ENCODE measurements at places on chromosomes 13 and 19.

GRCh38 chr19:17860993-17861360 is 1.3 kb downstream of the RPL18A start:
- DNase-seq, result no peak

GRCh38 chr13:33767140-33767539 is 50.8 kb upstream of the RFC3 start:
- no peak for DNase-seq

- no peak for DNase-seq
Observed at GRCh38 chr13:40388617-40389016, 277.8 kb downstream of the FOXO1 start.

- DNase-seq, result no peak
Observed at GRCh38 chr13:37207691-37208451, 102.4 kb upstream of the CSNK1A1L start.

DNA sequence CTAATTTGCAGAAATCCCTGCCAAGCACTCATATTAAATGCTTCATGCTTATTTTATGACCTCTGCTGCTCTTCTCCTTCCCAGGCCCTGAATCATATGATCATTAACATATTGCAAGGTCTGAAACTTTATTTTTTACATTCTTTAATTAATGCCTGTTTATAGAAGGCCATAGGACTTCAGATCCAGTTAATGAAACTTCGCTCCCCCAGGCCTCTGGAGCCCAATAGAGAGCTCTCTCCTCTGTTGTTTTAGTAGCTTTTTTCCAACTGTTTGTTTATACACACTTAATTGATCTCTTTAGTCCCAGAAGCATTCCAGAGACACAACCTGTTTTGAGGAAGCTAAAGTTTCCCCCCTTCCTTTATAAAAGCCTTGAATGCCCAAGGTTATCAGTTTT is 68.3 kb downstream of the DACH1 start:
- DNase-seq, result no peak

- peak; percentile 57 for DNase-seq
Observed at GRCh38 chr13:25659091-25659795, 287.5 kb downstream of the ATP8A2 start.

DNA sequence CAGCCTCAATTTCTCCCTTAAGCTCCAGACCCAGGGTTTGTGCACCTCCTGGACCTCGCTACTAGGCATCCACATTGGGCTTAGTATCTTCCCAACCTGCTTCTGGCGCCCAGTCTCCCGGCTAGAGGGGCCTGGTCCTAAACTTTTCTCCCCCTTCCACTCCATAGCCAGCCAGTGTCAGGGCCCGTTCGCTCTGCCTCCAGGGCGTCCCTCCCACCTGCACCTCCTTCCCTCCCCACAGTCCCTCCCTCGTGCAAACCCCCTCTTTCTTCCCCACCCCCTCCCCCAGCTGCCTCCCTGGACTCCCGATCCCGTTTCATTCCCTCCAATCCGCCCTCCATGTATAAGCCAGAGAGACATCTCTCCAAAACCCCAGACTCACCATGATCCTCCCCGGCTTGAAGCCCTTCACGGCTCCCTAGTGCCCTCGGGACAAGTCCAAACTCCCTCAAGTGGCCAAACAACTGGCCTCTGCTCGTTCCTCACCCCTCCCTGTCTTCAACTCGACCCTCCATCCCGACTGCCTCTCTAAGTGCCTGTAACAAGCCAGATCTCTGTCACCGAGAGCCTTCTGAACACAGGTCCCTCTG is 997 bp upstream of the SAMD4B start:
- DNase-seq, result no peak

DNA sequence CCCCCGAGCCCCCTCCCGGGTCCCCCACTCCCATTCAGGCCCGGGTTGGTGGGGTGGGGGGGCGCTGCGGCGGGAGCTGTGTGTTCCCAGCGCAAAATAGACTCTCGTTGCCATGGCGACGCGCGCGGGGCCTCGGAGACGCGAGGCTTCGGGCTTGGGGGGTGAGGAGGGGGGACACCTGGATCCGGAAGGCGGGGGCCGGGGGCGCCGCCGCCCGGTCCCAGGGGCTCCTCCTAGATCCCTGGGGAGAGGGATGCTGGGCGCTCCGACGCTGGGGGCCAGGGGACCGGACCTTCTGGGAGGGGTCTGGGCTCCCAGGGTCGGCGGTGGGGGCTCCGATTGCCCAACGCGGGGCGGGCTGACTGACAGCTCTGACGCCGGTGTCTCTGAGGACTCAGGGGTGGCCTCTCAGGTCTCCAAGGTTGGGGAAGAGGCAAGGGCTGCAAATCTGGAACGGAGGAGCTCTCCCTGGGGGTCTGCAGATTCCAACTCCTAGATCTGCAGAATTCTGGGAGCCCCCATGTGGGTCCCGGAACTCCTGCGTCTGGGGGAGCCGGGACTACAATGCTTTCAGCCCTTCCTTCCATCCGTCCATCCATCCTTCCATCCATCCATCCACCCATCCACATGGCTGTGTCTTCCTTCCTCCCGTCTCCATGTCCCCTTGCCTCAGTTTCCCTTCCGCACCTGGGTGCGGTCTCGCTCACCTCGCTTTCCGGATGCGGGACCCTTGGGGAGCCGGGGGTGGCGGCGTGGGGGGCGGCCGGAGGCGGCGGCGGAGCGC is 9.1 kb upstream of the SHISA7 start:
- no peak for DNase-seq

DNA sequence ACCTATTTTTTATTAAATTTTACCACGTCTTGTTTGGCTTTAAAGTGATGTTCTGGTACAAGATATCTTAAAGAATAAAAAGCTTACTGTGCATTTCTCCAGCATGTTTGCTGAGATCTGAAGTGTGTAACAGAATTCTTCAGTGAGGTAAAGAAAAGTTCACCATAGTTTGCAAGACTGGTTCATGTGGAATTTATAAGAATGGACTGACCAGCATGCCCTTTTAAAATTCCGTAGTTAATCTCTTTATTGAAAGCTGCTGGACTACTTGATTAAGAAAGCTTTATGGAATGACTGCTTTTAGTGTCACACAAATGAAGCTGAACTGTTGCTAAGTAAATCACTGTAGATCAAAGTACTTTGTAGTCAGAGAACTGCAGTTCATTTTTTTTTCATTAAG is 119.2 kb downstream of the GPC6 start:
- DNase-seq, result no peak

GRCh38 chr19:55147545-55148251 is 1.3 kb downstream of the TNNT1 start:
- DNase-seq, result peak; percentile 23

DNA sequence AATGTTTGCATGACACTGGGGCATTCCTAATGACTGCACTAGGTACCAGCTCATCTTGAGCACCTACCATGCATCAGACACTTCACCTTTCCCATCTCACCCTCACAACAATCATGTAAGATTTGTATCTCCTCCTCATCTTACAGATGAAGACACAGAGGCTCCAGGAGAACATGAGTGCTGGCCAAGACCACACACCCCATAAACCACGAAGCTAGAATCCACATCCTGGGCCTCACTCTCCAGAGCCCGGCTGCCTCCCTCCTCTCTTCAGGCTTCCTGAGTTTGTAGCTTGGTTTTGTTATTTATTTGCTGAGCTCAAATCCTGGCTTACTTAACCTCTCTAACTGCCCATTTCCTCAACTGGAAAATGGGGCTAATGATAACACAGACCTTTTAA is 25.9 kb downstream of the FAM216B start:
- DNase-seq, result no peak

Measured in NCI-H510A treated with DMSO at 0.1 percent for 48 hours (cell line).